Thoracic aorta (tissue), 2 donors: ENCODE measurements at places on chromosomes 3 and 15. TPM values are rescaled to one million over a fixed set of nuclear protein-coding genes. Genes with fewer than 3 reads are reported as not detected.

The ANKUB1 gene
- not detected for total RNA-seq

The ACY1 gene
- 12.3 TPM for total RNA-seq

The CSPG5 gene
- total RNA-seq, result 0.92 TPM

The LINGO1 gene
- 4.6 TPM for total RNA-seq

The ATP2B2 gene
- total RNA-seq, result not detected

The CRYBG3 gene
- total RNA-seq, result 29.2 TPM

The STARD5 gene
- total RNA-seq, result 14.9 TPM

The GOLGA8Q gene
- 5.1 TPM for total RNA-seq

The SUCNR1 gene
- total RNA-seq, result 10.7 TPM

The TRPC1 gene
- total RNA-seq, result 37.0 TPM

The MORC1 gene
- total RNA-seq, result not detected

The RLBP1 gene
- not detected for total RNA-seq

DNA sequence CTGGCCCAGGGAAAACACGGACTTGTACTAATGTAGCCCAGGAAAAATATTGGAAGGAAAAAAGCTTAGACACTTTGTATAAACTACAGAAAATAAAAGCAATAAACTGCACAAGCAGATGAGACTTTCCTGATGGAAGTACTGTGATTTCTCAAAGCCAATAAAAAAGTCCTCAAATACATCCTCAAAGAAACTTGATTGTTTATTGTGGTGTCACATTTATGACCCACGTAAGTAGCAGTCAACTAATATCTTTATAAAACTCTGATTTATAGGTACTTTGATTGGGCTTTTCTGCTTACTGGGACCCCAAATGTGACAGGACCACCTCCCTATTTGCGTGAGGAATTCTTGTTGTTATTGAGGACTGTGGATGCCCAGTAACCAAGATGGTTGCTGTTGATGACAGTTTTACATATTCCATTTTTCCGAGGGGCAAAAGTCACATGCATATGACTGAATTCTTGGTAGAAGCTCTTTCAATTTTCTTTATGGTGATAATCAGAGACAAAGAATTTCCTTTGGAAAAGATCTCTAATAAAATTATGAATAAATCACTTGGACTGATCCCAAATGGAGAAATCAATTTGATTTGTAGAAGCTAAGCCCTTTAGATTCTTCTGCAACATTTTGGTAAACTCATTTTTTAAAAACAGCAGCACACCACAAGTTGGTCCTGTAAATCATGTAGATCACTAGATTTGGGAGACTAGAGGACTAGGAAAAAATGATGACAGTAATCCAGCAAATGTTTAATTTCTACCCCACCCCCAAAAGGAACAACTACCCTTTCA lies 159.0 kb upstream of the TSC22D2 start:
- no peaks in the 10 kb centered on the region for H3K27me3 ChIP-seq
- H3K4me1 ChIP-seq, result peaks cover 37% of the 10 kb centered on the region
- no peak overlapping the region for H3K4me3 ChIP-seq
- no peaks in the 10 kb centered on the region for H3K36me3 ChIP-seq
- no peak overlapping the region for H3K27ac ChIP-seq
- no peak for DNase-seq

- no peaks in the 10 kb centered on the region for H3K27me3 ChIP-seq
- H3K4me1 ChIP-seq, result no peaks in the 10 kb centered on the region
- peaks cover 13% of the 10 kb centered on the region for H3K36me3 ChIP-seq
- no peak overlapping the region for H3K4me3 ChIP-seq
- no peak for DNase-seq
- H3K27ac ChIP-seq, result no peak overlapping the region
Measured at GRCh38 chr15:100383302-100384107, 41.7 kb upstream of the ADAMTS17 start.

DNA sequence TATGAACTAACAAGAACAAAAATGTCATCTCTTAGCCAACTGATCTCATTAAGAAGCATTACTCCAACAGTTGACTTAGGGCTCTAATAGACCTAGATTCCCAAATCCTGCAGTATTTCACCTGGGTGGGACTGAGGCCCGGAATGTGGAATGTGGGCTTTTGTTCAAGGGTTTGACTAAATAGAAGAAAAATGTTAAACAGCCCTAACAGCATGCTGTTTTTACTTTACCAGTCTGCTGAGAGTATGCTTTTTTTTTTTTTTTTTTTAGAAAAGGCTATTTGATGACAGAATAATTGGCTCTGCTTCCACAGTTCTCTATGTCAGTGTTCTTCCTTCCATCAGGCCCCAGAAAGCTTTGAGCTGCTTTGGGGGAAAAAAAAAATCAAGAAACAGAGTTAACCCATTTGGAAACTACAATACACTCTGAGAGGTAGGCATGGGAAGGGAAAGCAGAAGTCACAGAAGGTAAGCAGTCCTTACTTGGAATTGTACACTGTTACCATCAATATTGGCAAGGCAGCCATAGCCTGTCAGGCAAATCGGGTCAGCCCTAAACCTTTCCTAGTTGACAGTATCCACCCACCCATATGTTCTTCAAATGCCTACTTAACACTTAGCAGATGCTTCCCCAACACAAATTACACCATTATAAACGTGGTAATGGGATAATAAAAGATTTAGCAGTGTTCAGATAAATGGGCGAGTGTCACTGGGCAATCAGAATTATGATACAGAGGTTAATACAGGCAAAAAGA lies 224.2 kb downstream of the CNTN3 start:
- DNase-seq, result no peak
- H3K4me1 ChIP-seq, result no peaks in the 10 kb centered on the region
- no peaks in the 10 kb centered on the region for H3K27me3 ChIP-seq

GRCh38 chr3:138620431-138620830 lies 11.9 kb downstream of the FAIM start:
- no peaks in the 10 kb centered on the region for H3K36me3 ChIP-seq
- no peaks in the 10 kb centered on the region for H3K27me3 ChIP-seq
- no peak overlapping the region for H3K27ac ChIP-seq
- H3K4me1 ChIP-seq, result no peaks in the 10 kb centered on the region

DNA sequence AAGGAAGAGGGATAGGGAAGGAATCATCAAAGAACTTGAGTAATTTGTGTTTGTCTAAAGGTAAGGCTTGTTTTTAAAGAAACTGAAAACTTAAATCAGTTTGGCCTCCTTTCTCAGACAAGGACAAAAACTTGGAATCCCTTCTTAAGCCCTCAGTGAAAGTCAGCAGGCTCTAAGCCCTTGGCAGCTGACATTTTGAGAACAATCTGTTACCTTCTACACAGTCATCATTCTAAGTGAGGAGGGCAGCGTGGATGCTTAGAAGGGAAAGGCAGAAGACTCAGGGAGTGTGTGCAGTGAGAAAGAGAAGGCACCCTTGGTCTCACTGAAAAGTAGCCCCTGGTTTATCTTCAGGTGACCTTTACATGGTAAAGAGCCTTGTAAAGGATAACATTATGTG lies 10.8 kb downstream of the HSPBAP1 start:
- H3K27ac ChIP-seq, result no peak overlapping the region
- H3K27me3 ChIP-seq, result no peaks in the 10 kb centered on the region
- H3K4me1 ChIP-seq, result no peaks in the 10 kb centered on the region
- H3K4me3 ChIP-seq, result no peak overlapping the region
- H3K36me3 ChIP-seq, result no peaks in the 10 kb centered on the region
- DNase-seq, result no peak

- H3K27ac ChIP-seq, result peak overlapping the region; percentile 90
- peaks cover 58% of the 10 kb centered on the region for H3K4me1 ChIP-seq
Measured at GRCh38 chr3:123880998-123881561, 3.1 kb downstream of the MYLK start.

DNA sequence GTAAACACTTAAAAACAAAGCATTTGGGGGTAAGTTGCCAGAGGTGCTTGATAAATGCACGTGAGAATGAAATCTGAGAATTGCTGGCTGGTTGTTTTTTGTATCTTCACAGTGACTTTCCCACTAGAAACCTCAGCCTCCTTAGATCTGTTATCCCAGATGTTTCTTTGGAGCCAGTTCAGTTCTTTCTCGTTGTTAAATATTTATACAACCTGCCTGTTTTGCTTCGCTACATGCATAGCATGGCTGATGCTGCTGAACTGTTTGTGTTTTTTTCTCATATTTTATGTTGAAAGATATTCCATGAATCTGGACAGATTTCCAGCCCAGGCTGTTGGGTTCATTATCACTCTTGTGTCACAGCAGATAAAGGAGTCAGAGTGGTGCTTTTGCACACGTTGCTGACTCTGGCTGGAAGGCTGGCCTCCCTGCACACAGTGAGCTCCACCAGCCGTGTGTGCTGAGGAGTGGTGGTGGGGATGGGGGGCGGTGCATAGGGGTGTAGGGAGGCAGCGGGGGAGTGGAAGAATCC lies 80.2 kb downstream of the ARNT2 start:
- H3K27ac ChIP-seq, result no peak overlapping the region
- H3K4me3 ChIP-seq, result no peak overlapping the region
- DNase-seq, result no peak
- no peaks in the 10 kb centered on the region for H3K36me3 ChIP-seq
- H3K4me1 ChIP-seq, result peaks cover 61% of the 10 kb centered on the region

DNA sequence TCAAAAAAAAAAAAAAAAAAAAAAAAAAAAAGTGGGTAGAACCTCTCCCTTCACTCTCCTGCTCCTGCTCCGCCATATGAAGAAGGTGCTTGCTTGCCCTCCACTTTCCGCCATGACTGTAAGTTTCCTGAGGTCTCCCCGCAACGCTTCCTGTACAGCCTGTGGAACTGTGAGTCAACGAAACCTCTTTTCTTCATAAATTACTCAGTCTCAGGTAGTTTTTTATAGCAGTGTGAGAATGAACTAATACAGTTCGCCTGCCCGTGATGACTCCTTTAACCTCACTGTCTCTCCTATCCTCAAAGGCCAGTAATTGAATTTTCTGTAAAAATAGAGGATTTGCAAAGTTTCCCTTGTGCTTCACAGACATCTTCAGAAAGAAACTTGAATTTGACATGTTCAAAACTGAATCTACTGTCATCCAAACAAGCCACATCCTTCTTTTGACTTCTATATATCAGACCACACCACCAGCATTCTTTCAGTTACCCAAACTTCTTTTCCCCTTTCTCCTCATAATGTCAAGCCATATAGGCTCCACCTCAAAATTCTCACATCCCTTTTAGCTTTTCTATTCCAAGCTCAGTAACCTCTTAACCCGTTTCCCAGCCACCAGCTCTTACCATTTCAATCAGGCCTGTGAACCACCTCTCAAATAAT lies 44.3 kb downstream of the P2RY1 start:
- no peak for DNase-seq
- no peaks in the 10 kb centered on the region for H3K4me1 ChIP-seq

- no peak overlapping the region for H3K4me3 ChIP-seq
- H3K4me1 ChIP-seq, result peaks cover 9% of the 10 kb centered on the region
- H3K27me3 ChIP-seq, result no peaks in the 10 kb centered on the region
- no peak for DNase-seq
- no peaks in the 10 kb centered on the region for H3K36me3 ChIP-seq
Measured at GRCh38 chr15:80106051-80106450, 46.6 kb downstream of the ZFAND6 start.

DNA sequence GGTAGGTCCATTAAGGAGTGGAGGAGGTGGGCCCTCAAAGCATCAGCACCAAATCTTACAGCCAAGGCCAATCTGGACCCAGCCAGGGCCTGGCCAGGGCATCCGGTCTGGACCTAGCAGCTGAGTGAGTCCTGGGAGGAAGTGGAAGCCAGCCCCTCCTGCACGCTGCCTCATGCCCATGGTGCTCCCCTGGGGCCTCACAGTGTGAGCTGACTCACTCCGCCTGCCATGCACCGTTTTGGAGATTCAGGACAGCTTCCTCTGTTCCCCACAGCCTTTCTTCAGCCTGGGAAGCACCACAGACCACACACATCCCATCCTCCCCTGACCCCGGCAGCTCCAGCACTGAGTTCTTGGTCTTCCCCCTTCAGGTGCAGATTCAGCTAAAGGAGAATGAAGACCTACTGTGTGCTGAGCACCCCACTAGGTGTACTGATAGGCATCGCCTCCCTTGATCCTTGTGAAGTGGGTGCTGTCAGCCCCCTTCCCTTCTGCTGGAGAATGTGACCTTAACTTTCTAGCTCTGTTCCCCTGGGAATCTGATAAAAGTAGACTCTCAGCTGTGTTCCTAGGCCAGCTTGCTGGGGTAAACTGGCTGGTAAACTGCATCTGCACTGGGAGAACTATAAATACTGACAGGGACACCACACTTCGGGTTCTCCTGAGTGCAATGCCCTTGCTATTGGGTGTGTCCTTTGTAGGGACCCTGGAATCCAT lies 36.8 kb upstream of the SEC13 start:
- no peak overlapping the region for H3K4me3 ChIP-seq
- no peak for DNase-seq
- peaks cover 3% of the 10 kb centered on the region for H3K4me1 ChIP-seq
- H3K27ac ChIP-seq, result no peak overlapping the region

DNA sequence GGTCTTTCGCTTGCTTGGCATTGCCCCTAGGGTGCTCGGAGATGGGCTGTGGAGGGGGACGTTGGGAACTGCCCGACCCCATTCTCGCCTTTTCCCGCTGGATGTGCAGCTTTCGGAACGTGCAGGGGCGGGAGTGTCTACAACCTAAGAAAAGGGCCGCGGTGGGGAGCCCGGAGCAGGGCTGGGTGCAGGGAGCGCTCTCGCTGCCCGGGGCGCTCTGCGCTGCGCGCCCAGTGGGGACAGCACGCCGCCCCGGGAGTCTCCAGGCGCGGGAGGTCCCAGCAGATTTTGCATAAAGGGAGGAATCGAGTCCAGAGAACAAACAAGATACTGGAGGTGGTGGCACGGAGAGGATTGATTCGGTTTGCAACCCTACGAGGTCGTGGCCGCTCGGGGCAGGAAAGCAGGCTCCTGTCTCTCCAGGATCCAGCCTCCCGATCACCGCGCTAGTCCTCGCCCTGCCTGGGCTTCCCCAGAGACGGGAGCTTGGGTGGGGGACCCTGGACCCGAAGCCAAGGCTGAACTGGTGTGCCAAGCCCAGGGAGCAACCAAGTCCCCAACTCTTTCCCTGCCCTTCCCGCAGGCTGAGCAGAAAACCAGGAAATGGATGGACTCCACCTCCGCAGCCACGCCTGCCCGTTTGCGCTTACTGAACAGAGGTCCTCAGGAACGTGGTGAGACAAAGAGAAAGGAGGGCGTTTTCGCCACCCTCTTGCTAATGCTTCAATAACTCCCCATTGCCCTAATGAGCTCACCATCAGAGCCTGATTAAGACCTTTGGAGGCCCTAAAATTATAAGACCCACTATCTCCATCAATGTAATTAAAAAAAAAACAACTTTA lies 59.7 kb downstream of the NOX5 start:
- peaks cover 6% of the 10 kb centered on the region for H3K4me1 ChIP-seq
- no peak overlapping the region for H3K27ac ChIP-seq
- peak overlapping the region; percentile 74 for H3K4me3 ChIP-seq
- H3K27me3 ChIP-seq, result no peaks in the 10 kb centered on the region
- H3K36me3 ChIP-seq, result no peaks in the 10 kb centered on the region
- DNase-seq, result no peak

GRCh38 chr3:45347315-45348000 lies 40.9 kb upstream of the LARS2 start:
- H3K4me3 ChIP-seq, result no peak overlapping the region
- no peak for DNase-seq
- H3K36me3 ChIP-seq, result no peaks in the 10 kb centered on the region
- no peaks in the 10 kb centered on the region for H3K27me3 ChIP-seq
- no peak overlapping the region for H3K27ac ChIP-seq

GRCh38 chr15:100112061-100112420 lies 229.7 kb downstream of the ADAMTS17 start:
- H3K4me1 ChIP-seq, result peaks cover 42% of the 10 kb centered on the region
- H3K27ac ChIP-seq, result peak overlapping the region; percentile 99
- no peaks in the 10 kb centered on the region for H3K27me3 ChIP-seq
- DNase-seq, result no peak
